Motor neuron (in vitro differentiated cells): ENCODE measurements at places on chromosomes 16 and 17. TPM values are rescaled to one million over a fixed set of nuclear protein-coding genes. Genes with fewer than 3 reads are reported as not detected.

TIGD7 gene
- 10.1 and 10.8 TPM in 2 replicates for total RNA-seq

IRF8 gene
- total RNA-seq, result 6.2 and 7.5 TPM in 2 replicates

DPEP2NB gene
- not detected in 2 replicates for total RNA-seq

PRSS27 gene
- 2.2 and 6.1 TPM in 2 replicates for total RNA-seq

KRT24 gene
- 0.13 TPM in 1 of 2 replicates, not detected in the other for total RNA-seq

NME3 gene
- 50.2 and 50.4 TPM in 2 replicates for total RNA-seq

CD300H gene
- total RNA-seq, result not detected in 2 replicates

CASKIN1 gene
- 3.7 and 3.8 TPM in 2 replicates for total RNA-seq

PERCC1 gene
- not detected in 2 replicates for total RNA-seq

SLC38A8 gene
- total RNA-seq, result 1.1 TPM in 1 of 2 replicates, not detected in the other

CCL16 gene
- total RNA-seq, result not detected in 2 replicates

KRTAP9-8 gene
- total RNA-seq, result not detected in 2 replicates

ERBB2 gene
- 14.1 and 14.2 TPM in 2 replicates for total RNA-seq

PNMT gene
- total RNA-seq, result 1.1 and 1.6 TPM in 2 replicates

LAT gene
- 6.2 and 6.8 TPM in 2 replicates for total RNA-seq

HOXB6 gene
- 59.2 and 61.4 TPM in 2 replicates for total RNA-seq

CIAPIN1 gene
- total RNA-seq, result 67.4 and 72.3 TPM in 2 replicates

TMEM235 gene
- total RNA-seq, result 0.32 TPM in 1 of 2 replicates, not detected in the other

NKD1 gene
- 1.1 and 1.4 TPM in 2 replicates for total RNA-seq

PIK3R6 gene
- 0.14 TPM in 1 of 2 replicates, not detected in the other for total RNA-seq

P2RX5 gene
- total RNA-seq, result 20.9 and 23.3 TPM in 2 replicates

ZNF213 gene
- total RNA-seq, result 6.3 and 7.8 TPM in 2 replicates

KIF19 gene
- total RNA-seq, result 3.1 and 3.3 TPM in 2 replicates

EFCAB5 gene
- total RNA-seq, result 0.26 and 0.82 TPM in 2 replicates

P2RX1 gene
- total RNA-seq, result 0.73 and 0.78 TPM in 2 replicates

USP6 gene
- 1.00 and 2.8 TPM in 2 replicates for total RNA-seq

MT1M gene
- not detected in 2 replicates for total RNA-seq

KCNJ2 gene
- total RNA-seq, result 36.6 and 53.6 TPM in 2 replicates
